ENCODE measurements at places on chromosomes 12 and 14. TPM values are rescaled to one million over a fixed set of nuclear protein-coding genes. Genes with fewer than 3 reads are reported as not detected.

DNA sequence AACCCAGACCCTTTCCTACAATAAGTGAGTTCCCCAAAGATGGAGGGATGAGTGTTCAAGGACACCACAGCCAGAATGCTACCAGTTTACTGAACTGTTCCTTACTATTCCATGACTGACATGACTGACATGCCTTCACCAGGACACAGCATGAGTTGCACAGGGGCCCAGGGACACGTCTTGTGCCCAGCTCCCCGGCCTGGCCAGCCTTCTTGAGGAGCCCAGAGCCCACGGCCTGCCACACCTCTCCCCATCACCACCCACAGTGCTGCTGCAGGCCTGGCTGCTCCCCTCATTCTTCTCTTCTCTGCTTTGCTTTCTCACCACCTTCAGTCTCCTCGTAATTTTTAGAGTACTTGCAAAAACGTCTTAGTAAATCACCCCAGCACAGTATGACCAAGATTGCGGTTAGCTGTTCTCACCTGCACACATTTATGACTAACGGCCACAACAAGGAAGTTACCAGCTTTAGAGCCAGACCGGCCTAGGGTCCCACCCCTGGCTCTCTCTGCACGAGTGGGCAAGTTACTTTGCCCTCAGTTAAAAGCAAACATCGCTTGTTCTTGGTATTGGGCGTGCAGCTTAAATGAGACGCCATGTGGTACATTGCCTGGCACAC is 18.5 kb downstream of the PPP2R5E start:
- no peak for DNase-seq

DNA sequence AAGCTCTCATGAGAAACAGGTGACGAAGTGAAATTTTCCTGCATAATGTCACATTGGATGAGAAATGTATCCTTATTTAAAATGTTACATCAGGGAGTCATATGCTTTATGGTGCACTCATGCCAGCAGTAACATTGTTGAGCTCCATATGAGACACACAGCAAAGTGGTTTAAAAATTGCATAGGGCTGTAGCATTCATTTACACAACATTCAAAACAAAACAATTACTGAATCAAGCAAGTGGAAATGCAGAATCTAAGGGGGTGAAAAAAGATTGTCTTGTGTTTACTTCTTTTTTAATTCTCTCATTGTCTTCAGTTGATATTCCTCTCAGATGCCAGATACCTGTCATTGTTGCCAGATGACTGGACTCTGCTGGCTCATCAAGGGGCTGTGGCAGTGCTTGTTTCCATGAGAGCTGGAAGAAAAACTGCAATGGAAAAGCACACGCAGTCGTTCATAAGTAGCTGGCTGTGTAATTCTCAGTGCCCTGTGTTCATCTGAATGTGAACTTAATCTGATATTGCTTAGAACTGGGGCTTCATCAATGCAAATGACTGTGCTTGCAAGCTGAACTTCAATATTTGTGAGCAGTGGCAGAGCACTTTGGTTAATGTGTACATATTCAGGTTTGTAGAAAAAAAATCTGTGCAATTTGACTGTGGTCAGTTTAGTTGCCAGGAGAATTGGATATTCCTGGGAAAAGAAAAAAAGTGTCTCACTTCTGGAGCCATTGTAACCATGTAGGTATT is 305.6 kb downstream of the RAD51B start:
- DNase-seq: no peak

DNA sequence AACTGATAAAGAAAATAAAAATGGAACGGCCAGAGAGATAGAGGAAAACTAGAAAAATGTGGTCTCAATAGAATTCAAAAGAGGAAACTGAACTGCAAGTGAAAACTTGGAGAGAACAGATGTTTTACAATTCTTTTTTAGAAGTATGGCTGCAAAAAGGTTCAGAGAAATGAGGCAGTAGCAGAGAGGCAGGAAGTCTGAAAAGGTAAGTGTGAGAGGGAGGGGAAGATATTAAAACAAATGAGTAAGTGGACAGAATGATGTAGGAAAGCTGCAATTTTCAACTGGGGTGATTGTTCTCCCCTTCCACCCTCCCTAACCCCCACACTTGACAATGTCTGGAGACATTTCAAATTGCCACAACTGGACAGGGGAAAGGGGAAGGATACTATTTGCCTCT is 12.9 kb downstream of the BTBD7 start:
- no peak for DNase-seq

DNA sequence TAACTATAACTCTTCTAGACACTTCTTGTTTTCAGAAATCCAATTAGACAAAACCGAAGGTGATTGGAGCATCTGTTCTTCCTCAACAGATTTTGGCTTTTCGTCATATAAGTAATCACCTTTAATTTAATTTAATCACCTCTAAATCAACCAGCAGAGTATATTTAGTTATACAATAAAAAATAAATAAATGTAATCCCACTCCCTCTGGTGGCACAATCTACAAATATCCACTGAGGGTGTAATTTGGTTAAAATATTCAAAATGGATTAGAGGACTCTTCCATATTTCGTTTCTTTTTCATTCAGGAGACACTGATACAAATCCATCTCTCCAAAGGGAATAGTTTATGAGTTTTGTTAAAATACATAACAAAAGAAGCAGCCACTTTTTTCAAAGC is 18.3 kb upstream of the SLC35F4 start:
- no peak for DNase-seq

DNA sequence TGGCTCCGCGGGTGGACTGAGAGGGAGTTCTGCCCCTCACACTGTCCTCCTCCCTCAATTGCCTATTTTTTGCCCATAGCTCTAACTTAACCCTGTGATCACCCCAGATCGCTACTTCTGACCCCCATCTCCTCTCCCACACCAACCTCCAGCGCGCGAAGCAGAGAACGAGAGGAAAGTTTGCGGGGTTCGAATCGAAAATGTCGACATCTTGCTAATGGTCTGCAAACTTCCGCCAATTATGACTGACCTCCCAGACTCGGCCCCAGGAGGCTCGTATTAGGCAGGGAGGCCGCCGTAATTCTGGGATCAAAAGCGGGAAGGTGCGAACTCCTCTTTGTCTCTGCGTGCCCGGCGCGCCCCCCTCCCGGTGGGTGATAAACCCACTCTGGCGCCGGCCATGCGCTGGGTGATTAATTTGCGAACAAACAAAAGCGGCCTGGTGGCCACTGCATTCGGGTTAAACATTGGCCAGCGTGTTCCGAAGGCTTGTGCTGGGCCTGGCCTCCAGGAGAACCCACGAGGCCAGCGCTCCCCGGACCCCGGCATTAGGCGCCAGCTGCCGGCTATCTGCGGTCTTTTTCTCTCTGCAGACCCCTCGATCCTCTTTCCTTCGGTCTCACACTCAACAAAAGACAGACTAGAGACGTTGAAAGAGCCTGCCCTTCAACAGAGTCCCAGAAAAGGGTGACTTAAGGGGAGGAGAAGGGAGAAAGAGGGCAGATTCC is 3.0 kb upstream of the TBX3 start:
- no peak for DNase-seq

Gene TMEM117
- 6.5 TPM for total RNA-seq

DNA sequence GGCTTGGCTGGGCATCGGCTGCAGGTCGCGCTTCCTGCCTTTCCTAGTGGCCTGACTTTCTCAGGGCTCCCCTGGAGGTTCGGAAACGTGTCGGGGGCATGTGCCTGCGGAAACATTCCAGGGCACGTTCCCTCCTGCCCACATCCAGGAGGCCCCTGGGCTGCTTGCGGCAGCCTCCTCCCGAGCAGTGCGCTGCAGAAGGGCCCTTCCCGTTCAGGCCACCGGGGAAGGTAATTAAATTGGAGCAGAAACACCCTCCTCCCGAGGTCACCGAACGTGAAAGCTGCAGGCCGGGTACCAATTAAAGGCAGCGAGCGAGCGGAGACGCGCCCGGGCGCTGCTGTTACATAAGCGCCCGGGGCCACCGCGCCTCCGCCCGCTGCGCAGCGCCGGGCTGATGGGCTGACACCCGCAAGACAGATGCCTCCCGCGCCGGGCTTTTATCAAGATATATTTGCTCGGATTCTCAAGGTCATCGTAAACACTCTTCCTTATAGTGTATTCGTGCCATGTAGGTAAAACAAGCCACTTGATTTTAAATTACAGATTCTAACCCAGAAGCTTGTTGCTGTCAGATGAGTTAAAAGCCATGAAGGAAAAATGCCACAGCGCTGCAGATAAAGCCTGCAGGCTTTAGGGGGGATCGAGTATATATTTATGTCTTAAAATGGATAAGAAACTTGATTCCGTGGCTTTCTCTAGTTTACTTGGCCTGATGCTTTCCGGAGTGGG is 31.4 kb downstream of the SSPN start:
- no peak for DNase-seq

Data from T-helper 17 cell (primary cell).